Effector memory CD4-positive, alpha-beta T cell (primary cell): ENCODE measurements at places on chromosomes 6 and 20.

DNA sequence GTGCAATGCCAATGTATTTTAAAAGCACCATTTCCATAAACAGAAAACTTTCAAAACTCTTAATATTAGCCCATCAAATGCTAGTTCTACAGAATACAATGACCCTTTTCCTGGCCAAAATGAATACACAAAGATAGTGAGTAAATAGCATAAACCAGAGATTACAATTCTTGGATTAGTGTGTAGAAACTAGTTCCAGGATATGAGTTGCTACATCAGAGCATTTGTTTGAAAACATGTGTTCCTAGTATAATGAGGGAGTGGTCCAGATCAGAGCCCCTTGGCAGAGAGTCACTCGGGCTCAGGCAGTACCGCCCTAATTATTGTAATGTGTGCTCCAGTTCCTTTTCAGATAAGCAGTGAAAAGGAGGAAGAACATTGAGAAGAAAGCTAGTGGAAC lies 63.7 kb upstream of the COL21A1 start:
- no peak for DNase-seq

GRCh38 chr6:105740946-105741645 lies 338.2 kb upstream of the PREP start:
- no peak for DNase-seq

- DNase-seq = no peak
Measured at GRCh38 chr6:7841781-7842468, 68.7 kb downstream of the TXNDC5 start.

DNA sequence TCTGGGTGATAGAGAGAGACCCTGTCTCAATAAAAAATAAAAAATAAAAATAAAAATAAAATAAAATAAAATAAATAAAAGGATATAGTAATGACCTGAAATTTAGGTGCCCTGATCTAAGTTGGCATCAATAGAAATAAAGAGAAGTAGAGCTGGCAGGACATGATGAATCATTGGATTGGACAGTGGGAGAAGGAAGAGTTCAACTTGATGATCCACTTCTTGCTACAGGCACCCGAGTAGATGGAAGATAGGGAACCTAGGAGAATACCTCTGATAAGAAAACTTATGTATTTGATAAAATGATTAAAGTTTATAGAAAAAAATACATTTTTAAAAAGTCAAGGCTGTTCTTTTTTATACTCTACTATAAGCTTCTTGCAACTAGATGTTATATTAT lies 79.0 kb downstream of the ADTRP start:
- no peak for DNase-seq

GRCh38 chr6:49531774-49532569 lies 18.5 kb upstream of the C6orf141 start:
- DNase-seq = no peak

DNA sequence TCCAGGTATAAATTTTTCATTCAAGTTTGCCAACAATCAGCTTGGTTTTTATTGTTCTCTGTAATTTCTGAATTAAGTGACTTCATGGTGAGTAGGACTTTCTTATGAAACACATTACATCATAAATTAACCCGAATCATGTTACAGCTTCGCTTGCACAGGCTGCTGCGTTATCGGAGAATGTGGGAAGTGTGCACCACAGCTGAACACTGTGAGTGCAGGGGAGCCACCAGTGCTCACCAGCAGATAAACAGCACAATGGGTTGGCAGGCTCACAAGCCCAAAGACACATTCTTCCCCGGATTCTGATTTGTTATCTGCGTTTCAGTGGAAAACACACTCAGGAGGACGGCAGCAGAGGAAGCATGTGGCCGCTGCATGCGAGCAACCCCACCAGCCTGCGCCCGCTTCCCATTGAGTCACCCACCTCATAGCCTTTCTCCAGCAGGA lies 121.1 kb downstream of the GMDS start:
- no peak for DNase-seq

GRCh38 chr6:100175814-100176310 lies 181.8 kb upstream of the MCHR2 start:
- no peak for DNase-seq

GRCh38 chr6:53651764-53652401 lies 13.7 kb downstream of the KLHL31 start:
- DNase-seq = peak; percentile 64

DNA sequence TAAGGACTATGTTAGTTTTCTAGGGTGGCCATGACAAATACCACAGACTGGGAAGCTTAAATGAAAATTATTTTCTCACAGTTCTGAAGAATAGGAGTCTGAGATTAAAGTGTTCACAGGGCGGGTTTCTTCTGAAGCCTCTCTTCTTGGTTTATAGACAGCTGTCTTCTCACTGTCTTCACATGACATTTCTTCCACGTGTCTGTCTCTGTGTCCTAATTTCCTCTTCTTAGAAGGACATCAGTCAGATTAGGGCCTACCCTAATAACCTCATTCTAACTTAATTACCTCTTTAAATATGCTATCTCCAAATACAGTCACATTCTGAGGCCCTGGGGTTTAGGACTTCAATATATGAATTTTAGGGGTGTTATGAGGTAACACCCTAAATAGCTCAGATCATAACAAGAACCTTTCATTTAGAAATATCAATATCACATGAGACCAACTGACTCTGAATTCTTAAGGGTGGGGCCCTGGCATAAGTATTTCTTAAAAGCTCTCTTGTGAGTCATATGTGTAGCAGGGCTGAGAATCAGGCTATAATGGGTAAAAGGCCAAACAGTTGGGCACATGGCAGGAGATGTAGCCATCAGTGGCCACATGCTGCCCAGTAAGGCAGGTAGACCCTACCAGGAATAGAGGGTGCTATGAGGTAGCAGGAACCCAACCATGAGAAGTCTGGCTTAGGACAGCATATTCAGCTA lies 62.0 kb upstream of the TENT5A start:
- no peak for DNase-seq

DNA sequence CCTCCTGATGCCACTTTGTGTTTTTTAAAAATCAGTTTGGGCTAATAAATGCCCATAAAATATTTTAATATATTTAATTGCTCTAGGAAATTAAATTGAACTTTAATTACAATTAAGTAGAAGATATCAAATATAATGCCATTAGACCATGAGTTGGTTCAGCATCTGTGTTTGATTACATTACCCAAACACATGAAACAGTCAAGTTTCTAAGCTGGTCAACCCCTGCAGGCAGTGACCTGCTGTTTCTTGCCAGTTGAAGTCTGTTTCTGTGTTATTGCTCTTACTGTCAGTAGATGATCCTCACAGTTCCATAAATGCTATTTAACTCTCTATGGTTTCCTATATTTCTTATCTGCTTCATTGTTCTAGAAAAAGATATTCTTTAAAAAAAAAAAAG lies 9.7 kb upstream of the TENT5A start:
- no peak for DNase-seq

- no peak for DNase-seq
Measured at GRCh38 chr6:111157412-111157811, 70.1 kb downstream of the SLC16A10 start.

DNA sequence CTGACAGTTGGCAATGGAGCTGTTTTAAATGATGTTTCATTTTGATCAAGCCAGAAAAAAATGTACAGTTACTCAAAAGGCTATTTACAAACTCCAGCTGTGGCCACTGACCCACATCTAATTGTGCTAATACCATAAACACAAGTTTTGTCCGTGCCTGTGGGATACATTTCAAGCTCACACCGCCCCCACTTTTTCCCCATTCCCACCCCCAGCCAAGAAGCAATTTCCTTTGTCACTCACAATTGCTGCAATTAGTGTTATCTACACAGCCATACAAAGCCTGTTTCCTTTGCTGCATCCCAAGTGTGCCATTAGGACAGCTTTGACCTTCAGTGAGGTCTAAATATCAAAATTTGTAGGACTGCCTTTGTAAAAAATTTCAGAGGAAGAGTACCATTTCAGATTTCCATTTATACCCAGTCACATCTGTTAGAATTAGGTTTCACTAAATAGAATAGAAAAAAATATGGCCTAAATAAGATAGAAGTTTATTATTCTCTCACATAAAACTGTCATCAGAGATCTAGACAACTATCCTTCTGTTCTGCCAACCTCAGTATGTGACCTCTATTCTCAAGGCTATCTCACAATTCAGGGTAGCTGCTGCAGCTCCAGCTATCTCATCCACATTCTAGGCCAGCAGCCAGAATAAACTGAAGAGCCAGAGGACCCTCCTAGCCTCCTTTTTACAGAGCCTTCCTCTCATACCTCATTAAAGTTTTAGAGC lies 202.6 kb downstream of the NFATC2 start:
- no peak for DNase-seq

DNA sequence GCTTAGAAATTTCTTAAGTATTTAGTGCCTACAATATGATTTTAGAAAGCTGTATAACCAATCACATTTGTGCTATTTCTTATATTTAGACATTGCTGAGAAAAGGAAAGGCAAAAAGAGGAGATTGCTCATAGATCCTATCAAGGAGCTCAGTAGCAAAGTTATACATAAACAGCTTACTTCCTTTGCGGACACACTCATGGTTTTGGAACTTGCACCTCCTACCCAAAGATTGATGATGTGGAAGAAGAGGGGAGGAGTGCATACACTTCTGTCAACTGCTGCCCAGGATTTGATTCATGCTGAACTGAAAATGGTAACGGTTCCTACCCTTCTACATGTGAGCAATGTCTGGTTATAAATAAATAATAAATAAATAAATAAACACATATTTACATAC lies 16.7 kb downstream of the RAD21L1 start:
- DNase-seq = no peak

GRCh38 chr6:23910420-23910819 lies 215.6 kb upstream of the NRSN1 start:
- no peak for DNase-seq

DNA sequence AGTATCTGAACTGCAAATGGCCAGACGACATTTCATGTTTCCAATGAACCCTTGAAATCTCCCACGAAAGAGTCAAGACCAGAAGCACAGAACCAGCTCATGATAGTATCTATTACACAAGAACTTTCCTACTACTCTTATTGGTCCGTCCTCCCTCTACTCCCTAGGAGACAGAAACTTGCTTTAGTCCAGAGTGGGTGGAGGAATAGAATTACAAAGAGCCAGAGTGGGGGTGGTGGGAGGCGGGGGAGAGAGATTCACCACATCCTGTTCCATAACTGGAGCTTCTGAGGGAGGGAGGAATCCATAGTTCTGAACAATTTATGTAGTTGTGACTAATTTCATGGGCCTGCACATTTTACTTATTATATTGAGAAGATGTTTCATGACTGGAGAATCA lies 18.5 kb upstream of the WFDC10A start:
- no peak for DNase-seq

GRCh38 chr6:82980086-82980485 lies 85.6 kb downstream of the UBE3D start:
- no peak for DNase-seq

DNA sequence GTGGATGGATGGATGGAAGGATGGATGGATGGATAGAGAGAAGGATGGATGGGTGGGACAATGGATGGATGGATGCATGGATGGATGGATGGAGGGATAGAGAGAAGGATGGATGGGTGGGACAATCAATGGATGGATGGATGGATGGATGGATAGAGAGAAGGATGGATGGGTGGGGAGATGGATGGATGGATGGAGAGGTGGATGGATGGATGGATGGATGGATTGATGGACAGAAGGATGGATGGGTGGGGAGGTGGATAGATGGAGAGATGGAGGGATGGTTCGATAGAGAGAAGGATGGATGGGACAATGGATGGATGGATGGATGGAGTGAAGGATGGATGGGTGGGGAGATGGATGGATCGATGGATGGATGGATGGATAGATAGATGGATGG lies 6.4 kb downstream of the EEF1A2 start:
- no peak for DNase-seq

GRCh38 chr6:148591656-148592055 lies 155.2 kb upstream of the UST start:
- DNase-seq = no peak

DNA sequence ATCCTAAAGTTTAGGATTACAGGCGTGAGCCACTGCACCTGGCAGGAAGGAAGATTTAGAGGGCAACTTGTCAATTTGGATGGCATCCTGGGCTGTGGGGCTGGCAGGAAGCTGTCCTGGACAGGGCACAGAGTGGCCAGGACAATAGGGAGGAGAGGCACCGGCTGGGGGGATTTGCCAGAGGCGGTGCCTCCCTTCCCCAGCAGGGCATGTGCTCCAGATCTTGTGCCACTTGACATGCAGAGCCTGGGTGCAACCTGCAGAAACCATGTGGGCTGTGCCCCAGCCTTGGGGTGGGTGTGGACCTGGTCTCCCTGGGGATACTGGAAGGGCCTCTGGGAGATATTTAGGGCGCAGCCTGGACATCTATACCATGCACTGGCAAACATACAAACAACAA lies 58.6 kb upstream of the EEF1A1 start:
- DNase-seq = no peak

- no peak for DNase-seq
Measured at GRCh38 chr20:59074456-59074855, 31.9 kb upstream of the PRELID3B start.

DNA sequence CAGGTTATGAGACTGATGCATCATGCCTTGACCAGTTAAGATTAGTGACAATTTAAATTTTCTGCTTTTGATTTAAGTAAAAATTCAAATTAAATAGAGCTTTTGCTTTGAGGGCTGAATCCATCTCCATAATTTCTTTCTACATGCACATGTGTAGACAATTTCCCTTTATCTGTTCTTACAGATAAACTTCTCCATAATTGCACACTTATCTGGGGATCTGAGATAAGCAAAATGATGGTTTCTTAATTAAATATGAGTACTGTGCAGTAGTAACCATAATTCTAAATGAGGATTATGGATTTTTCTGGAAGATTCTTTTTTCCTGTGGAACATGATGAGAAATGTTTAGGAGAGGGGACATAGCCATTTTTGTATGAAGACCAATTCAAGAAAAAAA lies 44.7 kb downstream of the ZFAND3 start:
- DNase-seq = no peak

GRCh38 chr20:48404598-48404997 lies 423.2 kb downstream of the PREX1 start:
- no peak for DNase-seq

DNA sequence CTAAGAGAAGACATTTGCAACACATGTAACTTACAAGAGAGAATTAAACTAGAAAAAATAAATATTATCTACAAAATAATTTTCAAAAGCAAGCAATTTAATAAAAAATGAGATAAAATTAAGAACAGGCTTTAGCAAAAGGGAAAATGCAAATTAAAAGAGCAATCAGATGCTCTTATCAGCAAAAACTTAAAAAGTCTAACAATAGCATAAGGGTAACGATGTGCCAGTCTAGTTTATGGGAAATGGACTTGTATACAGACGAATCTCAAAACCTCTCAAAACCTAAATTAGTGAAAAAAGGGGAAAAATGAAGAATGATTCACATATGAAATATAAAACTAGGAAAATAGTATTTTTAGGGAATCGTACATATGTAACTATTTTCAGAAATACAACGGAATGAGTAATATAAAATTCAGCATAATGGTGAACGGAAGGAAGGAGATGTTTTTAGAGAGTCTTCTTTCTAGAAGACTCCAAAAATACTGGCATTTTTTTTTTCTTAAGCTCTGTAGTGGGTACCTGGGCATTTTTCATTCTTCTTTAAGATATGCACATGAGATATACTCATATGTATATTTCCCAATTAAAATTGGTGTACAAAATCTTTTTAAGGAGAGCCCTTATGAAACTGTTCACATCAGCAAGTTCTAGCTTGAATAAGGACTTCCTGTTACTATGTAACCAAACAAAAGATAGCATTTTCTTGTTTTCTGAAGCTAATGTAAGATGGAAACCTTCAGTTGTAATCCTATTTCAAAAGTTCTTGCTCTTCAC lies 927 bp upstream of the MANEA start:
- DNase-seq = no peak
